Small intestine (tissue), 16 donors: ENCODE measurements at places on chromosomes 7 and 10.

DNA sequence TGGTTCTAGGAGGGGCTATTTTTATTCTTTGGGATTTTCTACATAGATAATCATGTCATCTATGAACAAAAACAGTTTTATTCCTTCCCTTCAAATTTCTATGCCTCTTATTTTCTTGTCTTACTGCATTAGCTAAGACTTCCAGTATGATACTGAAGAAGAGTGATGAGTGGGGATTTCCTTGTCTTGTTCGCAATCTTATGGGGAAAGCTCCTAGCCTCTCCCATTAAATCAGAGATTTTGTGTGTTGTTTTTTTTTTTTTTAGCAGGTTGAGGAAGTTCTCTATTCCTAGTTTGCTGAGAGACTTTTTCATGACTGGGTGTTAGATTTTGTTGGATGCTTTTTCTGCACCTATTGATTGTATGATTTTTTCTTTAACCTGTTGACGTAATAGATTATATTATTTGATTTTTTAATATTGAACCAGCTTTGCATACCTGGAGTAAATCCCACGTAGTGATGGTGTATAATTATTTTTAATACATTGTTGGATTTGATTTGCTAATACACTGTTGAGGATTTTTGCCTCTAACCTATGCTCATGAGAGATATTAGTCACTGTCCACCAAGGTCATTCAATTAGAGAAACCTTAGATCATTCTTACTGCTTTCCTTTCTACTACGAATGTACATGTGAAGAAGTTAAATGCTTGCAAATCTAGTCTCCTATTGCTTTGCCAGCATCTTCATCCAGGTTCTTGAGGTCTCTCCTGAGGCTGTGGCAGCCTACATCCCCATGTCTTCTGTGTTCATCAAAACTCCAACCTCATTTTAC lies 6.5 kb downstream of the ATP5F1C start:
- peaks cover 6% of the 10 kb centered on the region for H3K4me1 ChIP-seq
- H3K36me3 ChIP-seq = peaks cover 15% of the 10 kb centered on the region
- no peak overlapping the region for H3K4me3 ChIP-seq

DNA sequence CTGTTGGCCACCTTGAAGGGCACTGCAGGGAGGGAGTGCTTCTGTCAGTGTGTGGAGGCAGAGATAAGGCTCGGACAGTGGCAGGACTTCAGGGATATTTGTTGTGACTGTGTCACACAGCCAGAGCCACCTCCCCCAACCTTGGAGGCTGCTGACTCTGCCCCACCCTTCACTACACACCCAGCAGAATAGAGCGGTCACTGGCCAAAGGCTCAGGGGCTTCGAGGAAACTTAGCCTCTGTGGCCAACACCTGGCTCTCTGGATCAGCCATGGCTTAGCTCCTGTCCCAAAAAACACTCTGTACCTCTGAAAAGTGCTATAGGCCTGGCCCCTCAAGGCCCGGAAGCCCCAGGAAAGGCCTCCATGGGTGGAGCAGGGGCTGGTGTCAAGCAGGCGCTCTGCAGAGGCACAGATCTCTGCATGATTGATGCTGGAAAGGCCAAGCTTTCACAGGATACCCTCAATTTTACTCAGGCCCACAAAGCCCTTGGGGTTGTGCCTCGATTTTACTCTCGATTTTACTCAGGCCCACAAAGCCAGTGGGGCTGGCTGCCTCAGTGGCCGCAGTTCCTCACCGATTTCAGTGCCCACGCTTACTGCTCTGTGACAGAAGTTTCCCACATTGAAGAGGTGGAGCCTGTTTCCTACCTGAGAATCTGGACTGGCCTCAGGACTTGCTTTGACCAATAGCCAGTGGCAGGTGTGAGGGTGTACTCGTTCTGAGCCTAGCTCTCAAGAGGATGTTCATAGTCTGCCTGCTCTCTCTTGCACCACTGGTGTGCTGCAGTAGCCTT lies 113.2 kb upstream of the GPR26 start:
- DNase-seq = no peak
- no peaks in the 10 kb centered on the region for H3K4me1 ChIP-seq
- H3K4me3 ChIP-seq = no peak overlapping the region
- no peaks in the 10 kb centered on the region for H3K27me3 ChIP-seq
- no peaks in the 10 kb centered on the region for H3K36me3 ChIP-seq

GRCh38 chr10:68811314-68812009 lies 15.9 kb upstream of the STOX1 start:
- no peaks in the 10 kb centered on the region for H3K4me1 ChIP-seq
- DNase-seq = no peak
- H3K4me3 ChIP-seq = no peak overlapping the region
- H3K27me3 ChIP-seq = no peaks in the 10 kb centered on the region
- H3K36me3 ChIP-seq = no peaks in the 10 kb centered on the region
- H3K27ac ChIP-seq = no peak overlapping the region

DNA sequence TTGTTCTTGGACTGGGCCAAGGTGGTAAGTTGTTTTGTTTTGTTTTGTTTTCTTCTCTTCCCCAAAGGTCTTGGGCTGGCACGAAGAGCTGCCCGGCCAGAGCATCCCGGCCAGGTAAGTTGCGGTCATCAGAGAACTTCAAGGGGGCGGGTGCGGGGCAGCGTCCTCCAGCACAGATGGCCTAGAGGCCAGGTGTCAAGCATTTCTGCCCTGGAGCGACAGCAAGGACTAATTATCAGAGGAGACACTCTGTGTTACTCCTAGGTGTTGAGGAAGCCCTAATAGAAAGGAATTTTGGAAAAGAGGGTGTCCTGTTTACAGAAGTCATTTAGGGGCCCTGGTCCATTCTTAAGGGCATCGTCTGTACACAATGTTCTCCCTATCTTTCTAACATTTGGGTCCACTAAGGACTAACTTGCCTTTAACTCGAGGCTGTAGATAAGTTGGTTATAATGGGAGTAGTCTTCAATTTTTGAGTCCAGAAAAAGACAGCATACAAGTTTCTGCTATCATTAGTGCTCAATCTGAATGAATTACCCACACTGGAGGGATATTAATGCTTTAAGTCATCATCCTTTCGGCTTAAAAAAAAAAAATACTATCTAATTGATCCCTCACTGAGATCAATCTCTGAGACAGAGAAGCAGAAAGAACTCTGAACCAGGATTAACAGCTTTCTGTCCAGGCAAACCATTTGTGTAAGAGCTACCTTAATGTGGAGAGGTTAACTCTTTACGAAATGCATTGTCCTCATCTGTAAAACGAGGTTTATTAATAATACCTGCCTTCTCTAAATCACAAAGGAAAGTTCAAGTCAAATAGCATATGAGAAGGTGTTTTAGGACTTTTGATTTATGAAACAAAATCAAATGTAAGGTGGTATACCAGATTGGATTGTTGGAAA lies 1.5 kb downstream of the ITGB8 start:
- DNase-seq = peak; percentile 31
- H3K27ac ChIP-seq = peak overlapping the region; percentile 98
- H3K4me1 ChIP-seq = peaks cover 18% of the 10 kb centered on the region
- no peaks in the 10 kb centered on the region for H3K36me3 ChIP-seq
- H3K4me3 ChIP-seq = peak overlapping the region; percentile 80

- peaks cover 36% of the 10 kb centered on the region for H3K27me3 ChIP-seq
- no peak overlapping the region for H3K27ac ChIP-seq
- H3K4me1 ChIP-seq = peaks cover 2% of the 10 kb centered on the region
Observed at GRCh38 chr7:155815332-155816191, 3.3 kb upstream of the SHH start.

GRCh38 chr10:61313460-61313859 lies 139.7 kb downstream of the TMEM26 start:
- no peak overlapping the region for H3K27ac ChIP-seq
- no peaks in the 10 kb centered on the region for H3K36me3 ChIP-seq
- no peak overlapping the region for H3K4me3 ChIP-seq

GRCh38 chr10:63409465-63410027 lies 56.2 kb downstream of the JMJD1C start:
- H3K4me1 ChIP-seq = no peaks in the 10 kb centered on the region
- no peaks in the 10 kb centered on the region for H3K27me3 ChIP-seq
- H3K4me3 ChIP-seq = no peak overlapping the region
- DNase-seq = no peak

GRCh38 chr7:141333459-141333858 lies 217.8 kb upstream of the AGK start:
- no peaks in the 10 kb centered on the region for H3K4me1 ChIP-seq
- H3K27ac ChIP-seq = no peak overlapping the region
- no peak overlapping the region for H3K4me3 ChIP-seq
- no peaks in the 10 kb centered on the region for H3K27me3 ChIP-seq

GRCh38 chr7:8387551-8388256 lies 45.7 kb upstream of the NXPH1 start:
- no peaks in the 10 kb centered on the region for H3K27me3 ChIP-seq
- H3K27ac ChIP-seq = no peak overlapping the region
- H3K4me3 ChIP-seq = no peak overlapping the region

- no peak overlapping the region for H3K4me3 ChIP-seq
- no peaks in the 10 kb centered on the region for H3K4me1 ChIP-seq
- no peaks in the 10 kb centered on the region for H3K27me3 ChIP-seq
- no peak overlapping the region for H3K27ac ChIP-seq
Observed at GRCh38 chr7:5545222-5545914, 121.7 kb upstream of the TNRC18 start.

DNA sequence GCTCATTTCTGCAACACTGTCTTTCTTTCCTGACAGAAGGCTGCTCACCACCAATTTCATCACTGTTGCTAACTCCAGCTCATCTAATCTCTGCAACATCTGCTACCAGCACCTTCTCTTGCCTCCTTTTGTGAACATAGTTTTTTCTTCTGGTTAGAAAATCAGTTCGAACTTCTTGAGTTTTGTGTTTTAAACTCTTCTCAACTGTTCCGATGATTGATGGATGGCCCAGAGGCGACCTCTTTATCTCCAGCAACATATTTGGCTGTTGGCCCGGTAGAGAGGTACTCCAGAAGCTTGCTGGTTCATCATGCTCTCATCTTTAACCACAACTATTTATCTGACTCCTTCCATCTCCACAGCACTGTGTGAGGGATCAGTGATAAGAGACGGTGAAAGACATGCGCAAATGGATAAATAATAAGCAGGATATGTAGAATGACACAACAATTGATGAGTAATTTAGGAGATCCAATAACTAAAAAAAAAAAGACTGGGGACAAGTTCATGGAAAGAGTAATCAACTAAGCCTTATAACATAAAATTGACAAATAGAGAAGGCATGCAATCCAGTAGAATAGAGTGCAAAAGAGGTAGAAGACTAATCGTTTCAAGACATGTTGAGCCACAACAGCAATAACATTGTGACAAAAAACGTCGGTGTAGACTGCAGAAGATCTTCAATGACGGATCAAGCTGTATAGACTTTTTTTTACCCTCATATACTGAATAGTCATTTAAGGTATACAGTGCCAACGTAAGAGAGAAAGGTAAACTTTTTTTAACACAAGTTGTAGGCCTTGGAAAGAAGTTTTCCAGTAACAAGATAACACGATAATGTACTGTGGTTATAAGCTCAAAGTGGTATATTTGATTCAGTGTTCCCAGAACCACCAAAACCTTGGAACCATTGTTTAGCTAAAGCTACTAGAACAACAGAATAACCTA lies 152.2 kb downstream of the CRPPA start:
- no peak for DNase-seq
- H3K27ac ChIP-seq = no peak overlapping the region
- H3K4me3 ChIP-seq = no peak overlapping the region
- H3K36me3 ChIP-seq = no peaks in the 10 kb centered on the region
- H3K4me1 ChIP-seq = no peaks in the 10 kb centered on the region

DNA sequence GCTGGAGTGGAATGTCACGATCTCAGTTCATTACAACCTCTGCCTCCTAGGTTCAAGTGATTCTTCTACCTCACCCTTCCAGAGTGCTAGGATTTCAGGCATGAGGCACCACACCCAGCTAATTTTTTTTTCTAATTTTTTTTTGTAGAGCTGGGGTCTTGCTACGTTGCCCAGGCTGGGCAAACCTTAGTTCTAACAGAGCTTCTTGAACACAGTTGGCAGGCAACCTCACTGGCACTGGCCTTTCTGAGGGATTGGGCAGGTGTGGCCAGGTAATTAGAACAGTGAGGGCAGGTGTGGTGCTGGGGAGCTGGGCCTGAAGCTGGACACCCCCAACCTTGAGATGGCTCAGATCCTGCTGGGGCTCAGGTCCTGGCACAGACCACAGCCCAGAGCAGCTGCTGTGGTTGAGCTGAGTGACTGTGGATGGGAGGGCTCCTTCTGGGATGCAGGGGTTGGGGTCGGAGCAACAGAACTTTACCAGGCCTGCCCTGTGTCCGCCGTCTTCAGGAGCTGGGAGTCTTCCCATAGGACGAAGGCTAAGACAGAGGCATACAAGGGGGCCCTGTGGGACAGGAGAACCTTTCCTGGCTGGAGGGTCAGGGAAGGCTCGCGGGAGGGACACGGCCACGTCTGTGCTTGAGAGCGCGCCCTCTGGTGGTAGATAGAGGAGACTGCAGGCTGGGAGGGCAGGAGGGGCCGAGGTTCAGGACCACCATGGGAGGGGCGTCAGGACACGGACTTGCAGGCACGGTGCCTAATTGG lies 48.2 kb downstream of the COL26A1 start:
- H3K4me1 ChIP-seq = no peaks in the 10 kb centered on the region
- no peak overlapping the region for H3K27ac ChIP-seq
- no peaks in the 10 kb centered on the region for H3K36me3 ChIP-seq

DNA sequence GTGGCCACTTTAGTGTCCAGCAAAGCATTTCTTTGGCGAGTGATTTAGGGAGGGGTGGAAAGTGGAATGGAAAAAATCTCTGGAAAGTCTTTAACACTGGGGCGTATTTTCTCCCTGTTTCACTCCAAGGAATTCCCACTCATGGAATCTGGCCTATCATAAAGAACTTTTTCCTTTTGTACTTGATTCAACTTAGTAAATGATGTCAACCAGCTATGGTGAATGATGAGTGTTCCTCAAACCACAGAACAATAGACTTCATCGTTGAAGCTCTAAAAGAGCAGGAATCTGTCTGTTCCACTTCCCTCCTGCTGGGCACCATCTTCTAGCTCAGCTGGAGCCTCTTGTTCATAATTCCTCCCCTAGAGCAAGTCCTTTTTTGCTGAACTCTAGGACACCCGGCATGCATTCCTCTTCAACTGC lies 66.5 kb downstream of the EPDR1 start:
- no peaks in the 10 kb centered on the region for H3K36me3 ChIP-seq
- H3K4me1 ChIP-seq = peaks cover 5% of the 10 kb centered on the region
- H3K4me3 ChIP-seq = no peak overlapping the region
- H3K27ac ChIP-seq = no peak overlapping the region
- no peaks in the 10 kb centered on the region for H3K27me3 ChIP-seq

DNA sequence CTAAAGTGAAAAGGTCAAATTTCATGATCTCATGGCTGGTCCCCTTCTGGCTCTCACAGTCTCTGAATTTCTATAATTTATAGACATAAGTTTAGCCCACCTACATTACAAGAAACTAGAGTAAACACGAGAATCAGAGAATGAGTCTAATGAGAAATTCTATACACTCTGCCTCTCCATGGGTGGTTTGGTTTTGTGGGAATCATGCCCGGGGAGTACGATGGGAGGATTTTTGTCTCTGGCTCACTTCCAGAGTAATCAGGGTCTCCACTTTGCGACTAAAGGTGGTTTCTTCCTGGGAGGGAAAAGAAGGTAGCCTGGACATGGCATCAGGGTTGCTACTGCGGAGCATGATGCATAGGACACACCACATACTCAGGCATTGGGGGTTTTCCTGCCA lies 69.7 kb downstream of the MRC1 start:
- H3K27ac ChIP-seq = no peak overlapping the region
- no peak overlapping the region for H3K4me3 ChIP-seq

GRCh38 chr10:30534465-30535144 lies 94.9 kb downstream of the LYZL2 start:
- peak; percentile 76 for DNase-seq
- no peak overlapping the region for H3K27ac ChIP-seq
- H3K36me3 ChIP-seq = no peaks in the 10 kb centered on the region
- no peaks in the 10 kb centered on the region for H3K27me3 ChIP-seq
- peaks cover 12% of the 10 kb centered on the region for H3K4me1 ChIP-seq
- no peak overlapping the region for H3K4me3 ChIP-seq
